ENCODE measurements at places on chromosomes 2 and 18. TPM values are rescaled to one million over a fixed set of nuclear protein-coding genes. Genes with fewer than 3 reads are reported as not detected.

DNA sequence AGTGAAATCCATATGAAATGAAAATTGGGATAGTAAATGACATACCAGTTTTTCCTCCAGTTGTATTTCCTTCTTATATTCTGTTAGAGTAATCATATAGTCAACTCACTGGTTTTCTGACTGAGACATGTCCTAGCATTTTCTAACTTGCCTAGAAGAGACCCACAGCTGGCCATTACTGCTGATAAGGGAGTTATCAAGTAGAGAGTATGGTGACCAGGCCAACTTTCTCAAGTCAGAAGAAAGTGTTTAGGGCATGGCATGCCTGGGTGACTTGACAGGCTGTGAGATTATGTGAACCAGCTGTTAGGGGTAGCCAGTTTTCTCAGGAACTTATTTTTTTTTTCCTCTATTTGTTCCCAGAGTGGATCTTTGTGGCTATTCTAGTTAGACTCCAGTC lies 81.2 kb downstream of the GPD2 start:
- no peaks in the 10 kb centered on the region for H3K4me1 ChIP-seq
- no peaks in the 10 kb centered on the region for H3K27me3 ChIP-seq
- no peak for DNase-seq
- H3K27ac ChIP-seq, result no peak overlapping the region
- no peaks in the 10 kb centered on the region for H3K36me3 ChIP-seq

DNA sequence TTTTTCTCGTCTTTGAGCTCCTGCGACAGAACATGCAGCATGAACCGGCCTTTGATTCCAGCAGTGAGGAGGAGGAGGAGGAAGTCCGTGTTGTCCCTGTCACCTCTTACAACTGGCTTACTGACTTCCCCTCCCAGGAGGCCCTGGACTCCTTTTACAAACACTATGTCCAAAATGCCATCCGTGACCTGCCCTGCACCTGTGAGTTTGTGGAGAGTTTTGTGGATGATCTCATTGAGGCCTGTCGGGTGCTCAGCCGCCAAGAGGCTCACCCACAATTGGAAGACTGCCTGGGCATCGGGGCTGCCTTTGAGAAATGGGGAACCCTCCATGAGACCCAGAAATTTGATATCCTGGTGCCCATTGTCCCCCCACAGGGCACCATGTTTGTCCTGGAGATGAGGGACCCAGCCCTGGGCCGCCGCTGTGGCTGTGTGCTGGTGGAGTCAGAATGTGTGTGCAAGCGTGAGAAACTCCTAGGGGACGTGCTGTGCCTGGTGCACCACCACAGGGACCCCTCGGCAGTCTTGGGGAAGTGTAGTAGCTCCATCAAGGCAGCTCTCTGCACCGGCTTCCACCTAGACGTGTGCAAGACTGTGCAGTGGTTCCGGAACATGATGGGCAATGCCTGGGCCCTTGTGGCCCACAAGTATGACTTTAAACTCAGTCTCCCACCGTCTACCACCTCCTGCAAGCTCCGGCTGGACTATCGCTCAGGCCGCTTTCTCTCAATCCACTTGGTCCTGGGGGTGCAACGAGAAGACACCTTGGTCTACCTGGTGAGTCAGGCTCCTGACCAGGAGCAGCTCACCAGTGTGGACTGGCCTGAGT lies 2.1 kb downstream of the ITPRIPL1 start:
- H3K4me1 ChIP-seq, result no peaks in the 10 kb centered on the region
- peaks cover 7% of the 10 kb centered on the region for H3K27me3 ChIP-seq
- H3K27ac ChIP-seq, result no peak overlapping the region
- DNase-seq, result no peak
- no peak overlapping the region for H3K4me3 ChIP-seq

GRCh38 chr2:11254100-11254536 lies 90.3 kb downstream of the ROCK2 start:
- H3K36me3 ChIP-seq, result peaks cover 2% of the 10 kb centered on the region
- no peaks in the 10 kb centered on the region for H3K27me3 ChIP-seq
- H3K4me1 ChIP-seq, result no peaks in the 10 kb centered on the region
- no peak overlapping the region for H3K27ac ChIP-seq

The AKAIN1 gene
- total RNA-seq, result not detected

The TTC32 gene
- 17.7 TPM for total RNA-seq

The ATP6V1C2 gene
- total RNA-seq, result 4.2 TPM

- H3K36me3 ChIP-seq, result no peaks in the 10 kb centered on the region
- no peak overlapping the region for H3K4me3 ChIP-seq
- no peak for DNase-seq
- H3K27me3 ChIP-seq, result no peaks in the 10 kb centered on the region
Measured at GRCh38 chr2:190717306-190717705, 68.4 kb downstream of the NAB1 start.

DNA sequence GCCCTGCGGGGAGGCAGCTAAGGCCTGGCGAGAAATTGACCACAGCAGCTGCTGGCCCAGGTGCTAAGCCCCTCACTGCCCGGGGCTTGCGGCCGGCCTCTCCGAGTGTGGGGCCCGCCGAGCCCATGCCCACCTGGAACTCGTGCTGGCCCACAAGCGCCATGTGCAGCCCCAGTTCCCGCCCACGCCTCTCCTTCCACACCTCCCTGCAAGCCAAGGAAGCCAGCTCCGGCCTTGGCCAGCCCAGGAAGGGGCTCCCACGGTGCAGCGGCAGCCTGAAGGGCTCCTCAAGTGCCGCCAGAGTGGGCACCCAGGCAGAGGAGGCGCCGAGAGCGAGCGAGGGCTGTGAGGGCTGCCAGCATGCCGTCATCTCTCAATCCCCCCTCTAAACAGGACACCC lies 304.6 kb upstream of the FAM98A start:
- DNase-seq, result no peak
- H3K27me3 ChIP-seq, result no peaks in the 10 kb centered on the region
- no peaks in the 10 kb centered on the region for H3K4me1 ChIP-seq
- no peaks in the 10 kb centered on the region for H3K36me3 ChIP-seq
- no peak overlapping the region for H3K4me3 ChIP-seq

- no peak overlapping the region for H3K4me3 ChIP-seq
- no peaks in the 10 kb centered on the region for H3K4me1 ChIP-seq
- no peak overlapping the region for H3K27ac ChIP-seq
- no peaks in the 10 kb centered on the region for H3K36me3 ChIP-seq
Measured at GRCh38 chr2:118246726-118247125, 158.5 kb downstream of the INSIG2 start.

The SDC1 gene
- 266 TPM for total RNA-seq

The ID2 gene
- total RNA-seq, result 74.6 TPM

- no peak for DNase-seq
- no peaks in the 10 kb centered on the region for H3K27me3 ChIP-seq
- no peak overlapping the region for H3K27ac ChIP-seq
- no peak overlapping the region for H3K4me3 ChIP-seq
- H3K4me1 ChIP-seq, result peaks cover 8% of the 10 kb centered on the region
Measured at GRCh38 chr2:160325418-160325817, 125.3 kb upstream of the ITGB6 start.

DNA sequence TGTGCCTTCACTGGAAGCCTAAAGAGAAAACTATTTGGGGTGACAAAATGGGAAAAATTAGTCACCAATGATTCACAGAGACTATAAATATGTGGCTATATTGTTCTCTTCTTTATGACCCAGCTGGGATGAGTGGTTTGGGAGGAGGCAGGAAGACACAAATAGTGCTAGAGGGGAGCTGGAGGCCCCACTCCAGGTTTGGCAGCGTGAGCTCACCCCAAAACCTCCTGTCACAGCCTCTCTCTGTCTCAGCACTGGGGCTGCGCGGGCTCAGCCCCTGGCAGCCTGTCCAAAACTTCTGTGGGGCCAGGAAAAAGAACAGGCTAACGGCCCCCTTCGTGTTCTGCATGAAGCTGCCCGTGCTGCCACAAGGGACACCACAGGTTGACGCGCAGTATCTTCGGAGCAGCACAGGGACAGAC lies 73.2 kb upstream of the LCLAT1 start:
- no peak overlapping the region for H3K27ac ChIP-seq
- no peaks in the 10 kb centered on the region for H3K27me3 ChIP-seq
- no peak overlapping the region for H3K4me3 ChIP-seq

GRCh38 chr18:74289137-74289536 lies 2.6 kb downstream of the CYB5A start:
- peaks cover 29% of the 10 kb centered on the region for H3K4me1 ChIP-seq
- H3K27ac ChIP-seq, result peak overlapping the region; percentile 82
- peaks cover 15% of the 10 kb centered on the region for H3K36me3 ChIP-seq
- peak overlapping the region; percentile 68 for H3K4me3 ChIP-seq

GRCh38 chr2:181847702-181848101 lies 43.8 kb upstream of the ITPRID2 start:
- no peak overlapping the region for H3K4me3 ChIP-seq
- peak; percentile 79 for DNase-seq
- H3K36me3 ChIP-seq, result no peaks in the 10 kb centered on the region
- no peaks in the 10 kb centered on the region for H3K4me1 ChIP-seq

DNA sequence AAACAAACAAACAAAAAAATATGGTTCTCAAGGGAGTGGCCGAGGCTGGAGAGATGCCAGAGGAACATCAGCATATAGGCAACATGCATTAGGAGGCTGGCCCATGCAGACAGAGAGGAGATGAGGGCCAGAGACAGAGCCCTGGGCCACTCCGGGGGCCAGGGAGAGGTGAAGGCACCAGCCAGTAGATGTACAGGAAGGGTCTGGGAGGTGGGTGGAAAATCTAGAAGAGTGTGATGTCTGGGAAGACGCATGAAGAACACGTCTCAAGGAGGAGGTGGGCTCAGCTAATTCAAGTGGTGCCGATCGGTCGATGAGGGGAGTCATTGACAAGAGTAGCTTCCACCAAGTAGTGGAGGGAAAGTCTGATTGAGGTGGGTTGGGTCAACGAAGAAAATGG lies 79.9 kb downstream of the ZCCHC2 start:
- H3K4me3 ChIP-seq, result no peak overlapping the region
- no peaks in the 10 kb centered on the region for H3K36me3 ChIP-seq
- no peaks in the 10 kb centered on the region for H3K27me3 ChIP-seq
- no peaks in the 10 kb centered on the region for H3K4me1 ChIP-seq
- no peak overlapping the region for H3K27ac ChIP-seq

GRCh38 chr2:130736487-130736886 lies 7.6 kb downstream of the GPR148 start:
- H3K27me3 ChIP-seq, result no peaks in the 10 kb centered on the region
- H3K36me3 ChIP-seq, result no peaks in the 10 kb centered on the region
- no peak overlapping the region for H3K4me3 ChIP-seq
- no peak overlapping the region for H3K27ac ChIP-seq

All from kidney (tissue), 22 donors.